ENCODE measurements at places on chromosomes 16 and 17.

DNA sequence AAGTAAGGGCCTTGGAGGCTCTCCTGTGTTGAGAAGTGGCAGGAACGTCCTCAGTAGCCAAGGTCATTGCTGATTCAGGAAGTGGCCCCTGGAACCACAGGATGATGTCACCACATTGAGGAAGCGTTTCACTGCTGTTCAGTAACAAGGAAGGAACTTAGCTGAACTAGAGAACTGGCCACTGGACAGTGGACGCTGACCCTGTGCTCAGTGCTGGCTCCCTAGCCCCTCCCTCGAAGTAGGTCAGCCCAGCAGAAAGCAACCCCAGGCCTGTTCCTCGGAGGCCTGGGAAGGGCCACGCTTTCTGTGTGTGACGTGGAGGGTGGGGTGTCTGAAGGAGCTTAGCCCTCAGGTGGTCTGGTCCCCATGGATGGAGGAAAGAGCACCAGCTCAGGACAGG, 58.3 kb downstream of the B9D1 start:
- peaks cover 32% of the 10 kb centered on the region for H3K4me1 ChIP-seq
- H3K27me3 ChIP-seq, result no peaks in the 10 kb centered on the region
- no peaks in the 10 kb centered on the region for H3K36me3 ChIP-seq
- peak; percentile 72 for DNase-seq

- no peaks in the 10 kb centered on the region for H3K4me1 ChIP-seq
- no peak for DNase-seq
- no peaks in the 10 kb centered on the region for H3K36me3 ChIP-seq
- H3K27ac ChIP-seq, result no peak overlapping the region
These were observed 6.0 kb upstream of the AQP8 start for GRCh38 chr16:25210758-25211157.

GRCh38 chr17:60586288-60586974, 13.6 kb upstream of the PPM1D start:
- no peaks in the 10 kb centered on the region for H3K27me3 ChIP-seq
- no peaks in the 10 kb centered on the region for H3K36me3 ChIP-seq
- H3K27ac ChIP-seq, result no peak overlapping the region
- no peak overlapping the region for H3K4me3 ChIP-seq
- DNase-seq, result no peak

DNA sequence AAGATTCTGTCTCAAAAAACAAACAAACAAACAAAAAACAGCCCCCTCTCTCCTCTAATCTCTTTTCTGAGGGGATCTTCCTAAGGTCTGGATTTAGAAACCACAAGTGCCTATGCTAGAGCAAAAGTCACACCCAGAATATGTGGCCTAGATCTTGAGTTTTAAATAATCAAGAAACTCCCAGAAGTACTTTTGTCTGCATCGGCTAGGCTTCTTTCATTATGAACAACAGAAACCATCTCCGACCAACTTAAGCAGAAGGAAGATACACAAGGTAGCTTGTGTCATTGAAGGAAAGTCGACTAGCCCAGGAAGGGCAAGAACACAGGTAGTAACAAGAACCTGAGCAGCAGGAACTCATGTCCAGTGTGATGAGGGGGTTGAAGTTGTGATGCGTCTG, 73.9 kb upstream of the KIFC3 start:
- no peak overlapping the region for H3K27ac ChIP-seq
- DNase-seq, result no peak
- no peaks in the 10 kb centered on the region for H3K4me1 ChIP-seq
- H3K27me3 ChIP-seq, result no peaks in the 10 kb centered on the region
- no peak overlapping the region for H3K4me3 ChIP-seq

GRCh38 chr17:71872843-71873485, 247.9 kb upstream of the SOX9 start:
- no peaks in the 10 kb centered on the region for H3K36me3 ChIP-seq
- no peak for DNase-seq
- H3K4me3 ChIP-seq, result no peak overlapping the region
- no peaks in the 10 kb centered on the region for H3K27me3 ChIP-seq
- no peak overlapping the region for H3K27ac ChIP-seq

All from sigmoid colon (tissue), 7 donors.